CD4-positive, alpha-beta T cell treated with Interleukin-17A for 1 hour (primary cell): ENCODE measurements at places on chromosomes 1 and 21.

GRCh38 chr1:85573322-85573721 is 7.2 kb upstream of the CCN1 start:
- no peak for DNase-seq

DNA sequence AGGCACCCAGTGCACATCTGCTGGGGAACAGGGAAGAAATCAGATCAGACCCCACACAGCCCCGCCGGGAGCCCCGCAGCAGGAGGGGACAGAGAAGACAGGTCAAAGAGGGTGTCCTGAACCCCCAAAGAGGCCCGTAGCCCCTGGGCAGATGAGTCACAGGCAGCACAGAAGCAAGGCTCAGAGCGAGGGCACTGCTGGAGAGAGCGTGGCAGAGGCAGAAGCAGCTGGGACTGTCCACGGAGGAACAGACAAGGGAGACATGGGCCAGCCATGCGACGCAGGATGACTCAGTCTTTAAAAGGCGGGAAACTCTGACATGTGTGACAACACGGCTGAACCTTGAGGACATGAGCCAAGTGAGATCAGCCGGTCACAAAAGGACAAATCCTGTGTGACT is 14.5 kb upstream of the PRDM16 start:
- no peak for DNase-seq

GRCh38 chr21:38413958-38414548 is 84.2 kb downstream of the ERG start:
- DNase-seq: no peak

- DNase-seq: no peak
Measured at GRCh38 chr1:40267767-40268187, 9.7 kb downstream of the ZMPSTE24 start.

GRCh38 chr1:35592991-35593769 is 20.1 kb downstream of the TFAP2E start:
- no peak for DNase-seq
